Right kidney (tissue), 9 donors: ENCODE measurements at places on chromosomes 6 and 20.

- DNase-seq: no peak
These were observed 151.3 kb downstream of the DTNBP1 start for GRCh38 chr6:15511248-15512125.

DNA sequence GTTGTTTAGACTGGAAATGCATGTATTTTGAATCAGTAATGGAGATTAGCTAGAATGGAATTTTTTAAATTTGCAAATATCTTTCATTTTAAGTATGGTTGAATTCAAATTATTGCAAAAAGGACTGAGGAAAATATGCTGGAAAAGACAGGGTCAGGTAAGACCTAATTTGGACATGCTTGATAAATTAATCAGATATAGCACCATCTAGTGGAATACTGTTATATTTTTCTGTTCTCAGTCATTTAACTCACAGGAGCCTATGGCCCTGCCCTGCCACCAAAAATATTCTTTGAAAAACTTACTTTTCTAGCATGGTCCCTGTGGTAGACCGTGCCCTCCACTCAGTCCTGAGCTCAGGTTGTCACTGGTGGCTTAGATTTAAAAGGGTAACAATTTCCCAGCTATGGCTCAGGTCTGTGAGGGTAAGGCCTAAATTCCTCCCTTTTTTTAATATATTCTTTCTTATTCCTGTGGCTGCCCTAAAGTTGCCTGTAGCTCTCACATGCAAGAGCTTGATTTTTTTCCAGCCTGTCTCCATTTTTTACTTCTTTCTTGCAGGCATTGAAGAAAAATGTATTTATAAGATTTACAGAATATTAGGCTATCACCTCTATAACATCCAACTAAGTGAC lies 25.3 kb upstream of the KIAA1586 start:
- peak; percentile 12 for DNase-seq

- DNase-seq: no peak
These were observed 248.0 kb upstream of the QKI start for GRCh38 chr6:163166507-163166906.

DNA sequence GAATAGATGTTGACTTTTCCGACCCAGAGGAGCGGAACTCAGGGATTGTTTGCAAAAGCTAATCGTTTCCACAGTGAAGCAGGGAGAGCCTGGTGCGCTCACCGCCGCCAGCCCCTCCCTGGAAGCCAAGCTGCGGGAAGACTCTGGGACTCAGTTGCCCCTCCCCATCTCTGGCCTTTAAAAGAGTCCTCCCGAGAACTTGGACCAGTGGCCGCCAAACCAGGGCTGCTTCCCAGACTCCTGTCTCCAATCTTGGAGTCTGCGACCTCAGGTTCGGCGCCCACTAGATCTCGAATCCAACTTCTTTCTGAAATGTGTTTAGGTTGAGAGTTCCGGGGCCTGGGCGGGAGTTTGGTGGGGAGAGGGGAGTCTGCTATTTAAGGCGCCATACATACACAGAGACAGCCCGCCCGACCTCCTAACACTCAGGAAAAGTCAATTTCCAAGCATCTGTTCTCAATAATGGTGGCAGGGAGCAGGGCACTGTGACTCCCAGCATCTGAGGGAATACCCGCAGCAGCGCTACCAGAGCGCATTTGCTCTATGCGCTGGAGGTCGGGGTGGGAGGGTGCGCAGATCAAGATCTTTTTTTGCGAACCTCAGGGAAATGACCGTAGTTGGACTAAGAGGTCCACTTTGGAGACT lies 800 bp upstream of the GRIK2 start:
- DNase-seq: peak; percentile 44

DNA sequence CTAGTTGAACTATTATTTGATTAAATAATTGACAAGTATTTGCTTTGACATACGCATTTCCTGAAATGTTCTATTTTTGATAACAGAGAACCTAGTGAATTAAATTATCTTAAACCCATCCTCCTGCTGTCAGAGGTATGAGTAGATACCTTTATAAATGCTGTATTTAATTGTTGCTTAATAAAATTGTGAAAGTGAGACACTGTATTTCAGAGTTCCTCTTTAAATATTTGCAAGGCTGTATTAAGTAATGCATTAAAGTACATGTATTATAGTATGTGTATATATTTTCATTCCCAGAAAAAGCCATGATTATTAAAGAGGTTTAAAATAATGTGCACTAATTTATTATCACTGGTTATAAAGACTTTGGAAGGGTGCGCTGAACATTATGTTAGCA lies 483.8 kb downstream of the TFAP2B start:
- no peak for DNase-seq

GRCh38 chr20:59160389-59161115 lies 3.1 kb upstream of the ZNF831 start:
- DNase-seq: no peak

GRCh38 chr6:111603685-111604084 lies 2.0 kb downstream of the TRAF3IP2 start:
- DNase-seq: no peak

DNA sequence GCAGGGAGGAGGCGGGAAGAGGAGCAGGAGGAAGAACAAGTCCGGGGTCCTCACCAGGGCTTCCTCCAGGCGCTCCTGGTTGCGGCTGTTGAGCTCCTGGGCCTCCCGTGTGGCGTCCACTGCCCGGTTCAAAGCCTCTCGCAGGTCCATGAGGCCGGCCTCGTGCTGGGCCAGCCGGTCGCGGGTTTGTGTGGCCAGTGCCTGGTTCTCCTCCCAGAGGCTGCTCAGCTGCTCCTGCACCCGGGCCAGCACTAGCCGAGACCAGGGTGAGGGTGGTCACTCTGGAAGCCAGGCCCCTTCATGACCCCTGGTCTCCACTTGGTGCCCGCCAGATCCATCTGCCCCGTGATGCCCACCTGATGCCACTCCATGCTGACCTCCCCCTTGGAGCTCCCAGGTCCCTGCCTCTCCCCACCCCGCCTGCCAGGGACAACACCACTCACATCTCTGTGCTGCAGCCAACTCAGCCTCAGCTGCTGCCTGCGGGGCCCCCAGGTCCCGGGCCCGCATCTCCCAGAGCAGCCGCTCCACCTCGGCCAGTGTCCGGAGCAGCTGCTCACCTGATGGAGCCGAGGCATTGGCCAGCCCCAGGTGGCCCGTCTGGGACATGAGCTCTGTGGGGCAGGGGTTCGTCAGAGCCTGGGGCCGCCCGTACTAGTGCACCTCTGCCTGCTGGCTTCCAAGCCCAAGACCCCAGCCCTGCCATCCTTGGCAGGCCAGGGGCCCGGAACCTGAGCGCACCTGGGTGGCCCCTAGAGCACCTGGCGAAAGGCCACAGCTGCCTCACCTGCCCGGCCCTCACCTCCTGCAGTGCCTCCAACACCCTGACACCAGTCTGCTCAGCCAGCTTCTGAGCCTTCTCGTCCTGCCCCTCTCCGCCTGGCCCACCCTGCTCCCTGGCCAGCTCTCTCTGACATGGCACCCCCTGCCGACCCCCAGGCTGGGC lies 15.9 kb downstream of the ADRM1 start:
- DNase-seq: no peak

DNA sequence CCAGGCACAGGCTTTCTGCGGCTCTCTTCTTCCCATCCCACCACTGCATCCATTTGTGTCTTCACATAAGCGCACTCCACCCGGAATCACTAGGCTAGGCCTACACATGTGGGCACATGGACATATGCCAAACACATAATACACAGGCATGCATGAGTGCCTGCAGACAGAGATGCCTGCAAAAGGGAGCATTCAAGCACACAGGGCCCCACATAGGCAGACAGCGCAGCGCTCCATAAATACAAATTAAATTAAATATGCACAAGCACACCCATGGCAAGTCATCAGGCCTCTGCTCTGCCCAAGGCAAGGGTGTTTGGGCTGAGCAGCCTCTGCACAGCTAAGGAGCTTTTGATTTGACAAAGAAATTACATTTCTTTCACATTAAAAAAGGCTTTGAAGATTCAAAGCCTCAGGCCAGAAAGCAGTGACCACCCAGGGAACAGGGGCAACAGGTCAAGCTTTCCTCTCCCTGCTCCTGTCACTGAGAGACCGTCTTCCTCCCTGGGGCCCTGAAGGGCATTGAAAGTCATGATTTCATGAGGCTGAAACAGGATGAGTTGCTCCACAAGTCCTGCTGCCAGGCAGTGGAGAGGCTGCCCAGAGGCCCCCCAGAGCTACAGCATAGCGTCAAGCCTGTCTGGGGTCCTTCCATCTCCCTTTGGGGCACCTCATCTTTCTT lies 134.2 kb upstream of the LRFN2 start:
- no peak for DNase-seq

GRCh38 chr20:49132995-49133478 lies 55.1 kb downstream of the STAU1 start:
- DNase-seq: peak; percentile 47

- DNase-seq: no peak
These were observed 174.3 kb downstream of the CDKAL1 start for GRCh38 chr6:20708367-20709124.

- no peak for DNase-seq
These were observed 16.4 kb downstream of the CHRNA4 start for GRCh38 chr20:63344616-63345327.

- DNase-seq: peak; percentile 15
These were observed 84.4 kb downstream of the SYNE1 start for GRCh38 chr6:152552616-152553209.

GRCh38 chr6:158283304-158283980 lies 28.8 kb upstream of the TULP4 start:
- DNase-seq: no peak

DNA sequence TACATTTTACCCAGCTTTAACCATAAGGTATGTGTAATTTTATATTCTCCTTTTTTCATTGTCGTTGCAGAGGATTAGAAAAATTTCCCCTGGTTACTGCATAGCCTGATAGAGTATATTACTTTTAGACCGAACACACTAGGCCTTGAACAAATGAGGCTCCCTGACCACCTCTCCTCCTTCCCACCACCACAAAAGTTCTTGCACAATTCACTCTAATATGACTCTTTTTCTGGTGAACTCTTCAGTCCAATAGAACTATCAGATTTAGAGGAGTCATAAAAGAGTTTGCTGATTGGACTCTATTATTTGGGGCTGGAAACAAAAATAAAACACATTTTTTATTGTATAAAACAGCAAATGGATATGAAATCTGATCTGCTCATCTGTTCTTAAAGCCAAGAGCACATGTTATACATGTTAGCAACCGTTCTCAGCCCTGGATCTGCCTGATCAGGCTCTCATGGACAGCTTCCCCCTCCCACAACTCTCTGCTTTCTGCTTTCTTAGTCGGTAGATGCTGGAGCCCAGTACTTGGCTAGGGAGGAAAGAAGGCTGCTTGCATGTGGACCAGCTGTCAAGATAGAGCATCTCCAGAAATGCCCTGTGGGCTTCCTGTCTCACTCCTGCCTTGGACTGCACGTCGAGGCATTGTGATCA lies 83.5 kb downstream of the CD164 start:
- DNase-seq: no peak

DNA sequence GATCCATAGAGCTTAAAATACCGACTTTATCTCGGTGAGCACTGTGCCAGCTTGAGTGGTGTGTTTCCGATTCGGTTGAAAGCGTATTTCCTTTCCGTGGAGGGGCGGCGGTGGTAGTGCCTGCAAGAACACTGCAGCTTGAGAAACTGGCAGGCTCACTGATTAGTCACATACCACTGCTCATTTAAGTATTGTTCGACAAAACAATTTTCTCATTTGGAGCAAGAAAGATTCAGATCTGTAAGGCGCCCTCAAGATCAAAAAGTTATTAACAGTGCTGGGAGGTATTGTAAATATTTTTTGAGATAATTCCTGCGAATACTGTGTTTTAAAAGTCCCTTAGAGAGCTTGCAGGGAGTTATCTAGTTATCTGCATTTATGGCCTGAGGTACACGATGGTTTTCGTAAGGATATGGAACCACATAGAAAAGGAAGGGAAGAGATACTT lies 1.3 kb downstream of the MAPK14 start:
- DNase-seq: peak; percentile 60

GRCh38 chr20:59940129-59940955 lies at the start of the genes FAM217B and PPP1R3D:
Gene FAM217B (plus strand): TSS chr20:59940389. CDS start chr20:59943944, 3,555 bp downstream.
Gene PPP1R3D (minus strand): TSS chr20:59940305. CDS start chr20:59939931, 374 bp downstream.
- DNase-seq: peak; percentile 97

DNA sequence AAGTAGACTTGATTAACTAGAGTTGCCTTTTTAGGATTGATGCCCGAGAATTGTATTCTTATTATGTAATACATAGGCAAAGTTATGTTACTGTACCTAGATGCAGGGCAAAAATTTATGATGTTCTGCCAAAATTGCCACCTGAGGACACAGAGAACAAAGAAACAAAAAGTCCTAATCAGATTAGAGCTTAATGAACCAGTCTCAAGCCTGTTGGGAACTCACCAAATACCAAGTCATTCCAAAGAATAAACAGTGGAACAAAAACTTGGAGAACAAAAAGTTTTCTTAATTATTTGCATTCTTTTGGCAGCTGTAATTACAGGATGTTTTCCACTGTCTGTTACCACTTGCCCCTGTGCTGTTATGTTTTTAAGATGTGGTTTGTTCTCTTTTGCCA lies 154.7 kb upstream of the SGK1 start:
- DNase-seq: no peak

DNA sequence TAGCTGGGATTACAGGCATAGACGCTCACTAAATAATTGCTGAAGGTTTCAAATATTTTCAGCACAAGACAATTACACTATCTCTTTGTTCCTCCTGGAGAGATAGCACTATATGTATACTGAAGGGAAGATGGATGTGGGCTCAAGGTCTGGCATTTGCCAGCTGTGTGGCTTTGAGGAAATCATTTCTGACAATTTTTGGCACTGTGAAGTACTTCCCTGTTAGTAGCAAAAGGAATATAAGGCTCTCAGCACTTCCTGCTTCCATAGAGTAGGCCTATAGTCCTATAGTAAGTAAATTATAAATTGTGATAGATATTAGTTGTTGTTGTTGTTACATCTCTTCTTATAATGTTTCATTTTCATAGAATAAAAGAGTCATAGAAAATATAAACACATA lies 271.1 kb downstream of the SAMD5 start:
- no peak for DNase-seq
